ENCODE measurements at places on chromosomes 4 and X. TPM values are rescaled to one million over a fixed set of nuclear protein-coding genes. Genes with fewer than 3 reads are reported as not detected.

Gene FAM133A
- not detected for total RNA-seq

Gene DLG3
- 1.2 TPM for total RNA-seq

Gene MAGEB1
- not detected for total RNA-seq

Gene PCSK1N
- 0.29 TPM for total RNA-seq

Gene CFAP47
- total RNA-seq = not detected

Gene PRDM8
- 0.65 TPM for total RNA-seq

Gene CCSER1
- total RNA-seq = 2.6 TPM

Gene ZNF157
- not detected for total RNA-seq

Gene KDR
- 524 TPM for total RNA-seq

Gene MND1
- total RNA-seq = 0.98 TPM

Gene LRCH2
- total RNA-seq = 5.0 TPM
